Stimulated activated CD8-positive, alpha-beta memory T cell treated with anti-CD3 and anti-CD28 coated beads, Interleukin-7, amount 100 ng/mL, for 48 hours (primary cell): ENCODE measurements at places on chromosomes 2 and 18.

DNA sequence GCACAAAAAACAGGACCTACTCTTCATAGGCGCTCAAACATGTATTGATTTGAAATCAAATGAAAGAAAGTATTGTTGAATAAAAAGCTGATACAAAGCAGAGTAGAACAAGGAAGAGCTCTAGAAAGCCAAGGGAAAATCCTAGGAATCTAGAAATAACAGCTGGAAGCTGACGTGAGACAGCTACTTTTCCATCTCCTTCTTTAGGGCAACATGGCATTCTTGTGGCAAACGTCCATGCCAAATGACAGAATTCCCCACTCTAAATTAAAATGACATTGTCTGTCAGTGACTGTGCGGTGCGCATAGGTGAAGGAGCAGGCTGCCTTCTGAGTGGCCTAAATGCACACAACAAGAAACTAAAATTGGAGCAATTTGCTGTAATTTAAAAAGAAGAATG, 557.4 kb downstream of the SOX11 start:
- DNase-seq, result no peak

DNA sequence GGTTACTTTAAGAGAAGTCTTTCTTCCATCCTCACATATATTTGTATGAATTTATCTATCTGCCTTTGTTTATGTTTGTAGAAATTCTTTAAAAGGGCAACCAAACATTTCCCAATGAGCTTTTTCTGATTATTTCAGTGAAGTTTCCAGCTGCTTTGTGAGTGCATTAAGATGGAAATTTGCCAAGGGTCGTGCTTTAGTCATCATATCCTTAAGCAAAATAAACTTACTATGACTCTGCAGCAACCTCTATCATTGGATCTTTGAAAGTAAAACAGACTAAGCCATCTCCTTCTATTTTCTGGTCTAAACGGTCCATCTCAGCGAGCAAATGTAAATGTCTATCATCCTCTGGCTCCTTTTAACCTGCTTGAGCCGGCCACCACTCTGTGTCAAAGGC, 489.3 kb downstream of the SOX11 start:
- no peak for DNase-seq

- no peak for DNase-seq
These were observed 84.8 kb downstream of the CTIF start for GRCh38 chr18:48623468-48624235.

DNA sequence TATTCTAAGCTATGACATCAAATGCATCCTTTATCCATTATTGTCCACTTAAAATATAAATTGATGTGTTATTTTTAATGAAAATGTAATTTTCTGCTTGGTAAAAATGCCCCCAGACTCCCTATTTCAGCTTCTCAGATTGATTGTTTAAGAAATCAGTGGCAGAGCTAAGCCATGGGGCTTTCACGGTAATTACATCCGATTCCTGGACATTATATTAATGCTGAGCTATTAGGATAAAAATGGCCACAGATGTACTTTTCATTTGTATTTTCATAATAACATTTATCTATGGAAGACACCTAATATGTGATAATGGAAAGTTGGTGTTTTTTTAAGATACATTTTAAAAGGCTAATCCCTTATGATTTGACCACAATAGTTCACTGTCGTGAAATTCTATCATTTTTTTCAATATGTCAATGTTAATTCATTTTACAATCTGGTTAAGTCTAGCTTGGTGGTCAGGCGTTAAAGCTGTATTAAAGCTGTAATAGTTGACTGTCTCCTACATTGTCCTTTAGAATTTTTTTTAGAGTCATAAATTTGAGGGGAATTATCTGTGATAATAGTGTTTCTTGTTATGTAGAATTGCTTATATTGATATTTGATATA, 229.0 kb upstream of the UBE2E3 start:
- no peak for DNase-seq

DNA sequence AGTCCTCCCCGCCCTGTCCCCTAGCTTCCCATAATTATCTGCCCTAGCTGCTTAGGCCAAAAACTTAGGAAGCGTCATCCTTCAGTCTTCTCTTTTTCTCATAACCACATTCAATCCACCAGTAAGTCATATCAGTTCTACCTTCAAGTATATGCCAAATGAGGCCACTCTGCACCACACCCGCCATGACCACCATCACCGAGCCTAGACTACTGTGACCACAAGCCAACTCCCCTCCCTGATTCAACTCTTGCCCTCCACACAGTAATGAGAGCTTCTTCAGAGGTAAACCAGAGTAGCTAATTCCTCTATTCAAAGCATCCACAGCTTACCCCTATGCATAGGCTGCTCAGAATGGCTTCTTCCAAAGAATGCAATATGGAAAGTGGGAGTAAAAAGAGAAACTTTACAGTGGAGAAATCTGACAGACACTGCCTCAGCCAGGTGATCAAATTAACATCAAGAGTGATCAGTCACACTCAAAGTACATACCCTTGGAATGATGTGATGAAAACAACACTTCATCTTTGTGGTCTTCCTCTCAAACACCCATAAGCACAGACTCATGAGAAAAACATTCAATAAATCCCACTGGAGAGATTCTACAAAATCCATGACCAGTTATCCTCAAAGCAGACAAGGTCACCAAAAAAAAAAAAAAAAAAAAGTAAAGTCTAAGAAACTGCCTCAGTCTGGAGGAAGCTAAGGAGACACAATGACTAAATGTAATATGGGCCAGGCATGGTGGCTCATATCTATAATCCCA, 17.7 kb downstream of the MBOAT2 start:
- no peak for DNase-seq

DNA sequence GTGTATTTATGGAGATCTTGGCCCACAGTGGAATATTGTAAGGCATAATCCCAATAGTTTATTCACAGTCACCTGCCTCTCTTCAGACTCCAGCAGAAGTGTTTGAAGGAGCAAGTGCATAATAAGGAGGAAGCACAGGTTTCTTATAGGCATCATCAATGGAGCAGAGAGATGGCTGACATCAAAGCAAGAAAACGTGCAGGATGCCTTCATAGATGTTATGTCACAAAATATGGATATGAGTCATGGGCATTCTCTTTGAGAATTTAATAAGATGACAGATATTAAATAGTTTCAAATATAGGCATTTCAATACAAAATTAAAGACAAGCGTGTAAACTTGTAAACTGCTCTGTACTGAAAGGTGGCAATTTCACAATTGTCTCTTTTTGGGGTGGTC, 4.0 kb upstream of the RND3 start:
- DNase-seq, result no peak

- no peak for DNase-seq
These were observed 2.0 kb upstream of the OR6B3 start for GRCh38 chr2:240055177-240055917.

DNA sequence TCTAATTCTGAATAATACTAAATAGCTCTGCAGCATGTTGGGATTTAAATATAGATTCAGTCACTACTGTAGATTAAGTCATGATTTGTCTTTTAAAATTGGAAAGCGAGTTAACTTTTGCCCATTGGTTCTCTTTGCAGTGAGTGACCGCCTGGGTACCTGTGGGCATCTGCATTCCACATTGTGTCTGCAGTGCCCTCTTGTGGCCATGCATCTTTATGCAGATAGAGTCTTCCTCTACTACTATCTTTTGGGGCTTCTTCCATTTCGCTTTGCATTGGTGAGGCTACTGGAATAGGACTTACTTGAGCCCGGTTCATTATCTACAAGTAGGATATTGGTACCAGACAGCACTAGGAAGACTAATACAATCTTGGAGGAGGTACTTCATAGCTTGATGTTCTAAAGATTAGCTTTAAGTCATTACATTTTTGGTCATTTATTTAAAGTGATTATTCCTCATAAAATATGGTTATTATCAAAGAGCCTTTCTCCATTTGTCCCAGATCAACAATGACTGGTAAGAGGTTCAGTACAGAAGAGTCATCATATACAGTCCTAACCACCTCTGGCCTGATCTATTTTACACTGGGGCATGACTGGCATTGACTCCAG, 203.0 kb downstream of the SOCS6 start:
- DNase-seq, result peak; percentile 19

GRCh38 chr2:96953611-96953978, 32.8 kb downstream of the FAM178B start:
- DNase-seq, result no peak

DNA sequence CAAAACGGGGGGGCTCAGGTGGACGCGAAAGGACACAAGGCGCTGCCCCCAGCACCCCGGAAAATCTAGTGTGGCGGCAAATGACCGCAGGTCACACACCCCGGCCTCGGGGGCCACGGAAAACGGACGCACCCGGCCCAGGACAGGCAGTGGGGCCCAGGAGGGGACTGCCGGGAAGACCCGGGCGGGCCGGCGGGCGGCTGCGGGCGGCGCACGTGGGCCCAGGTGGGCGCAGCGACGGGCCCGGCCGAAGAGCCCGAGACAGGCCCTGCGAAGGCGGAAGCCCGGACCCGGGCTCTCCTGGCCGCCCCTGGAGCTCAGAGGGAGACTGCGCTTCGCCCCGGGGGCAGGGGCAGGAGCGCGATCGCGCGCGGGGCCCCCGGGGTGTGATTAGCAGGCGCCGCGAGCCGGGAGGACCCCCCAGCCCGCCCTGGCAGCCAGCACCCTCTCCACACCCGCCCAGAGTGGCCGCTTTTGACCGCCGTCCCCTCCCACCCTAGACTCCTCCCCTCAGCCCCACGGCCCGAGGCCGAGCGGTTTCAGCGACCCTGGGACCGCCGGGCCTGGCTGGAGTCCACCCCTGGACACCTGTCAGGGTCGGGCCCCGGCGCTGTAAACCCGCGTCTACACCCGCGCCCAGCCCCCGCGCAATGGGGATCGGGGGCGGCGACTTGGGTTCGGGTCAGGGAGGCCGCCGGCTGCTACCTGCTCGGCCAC, 773 bp downstream of the MBP start:
- no peak for DNase-seq

DNA sequence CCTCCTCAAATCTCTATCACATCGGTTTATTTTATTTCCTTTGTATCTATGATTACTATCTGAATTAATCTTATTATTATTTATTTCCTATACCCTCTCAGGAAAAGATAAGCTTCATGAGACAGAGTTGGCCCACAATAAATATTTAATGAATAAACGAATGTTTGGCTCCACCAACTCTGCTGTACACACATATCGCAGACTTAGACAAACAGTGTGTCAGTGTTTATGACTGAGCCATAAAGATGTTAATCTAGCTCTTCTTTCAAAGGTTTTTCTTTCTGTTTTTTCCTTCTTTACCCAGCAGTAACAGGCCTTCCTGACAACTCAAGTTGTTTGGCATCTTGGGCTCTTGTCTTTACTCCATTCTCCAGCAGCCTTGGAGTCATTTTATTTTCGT, 329.5 kb downstream of the CDH2 start:
- DNase-seq, result no peak

GRCh38 chr2:12451726-12452125, 265.0 kb upstream of the TRIB2 start:
- DNase-seq, result no peak

- DNase-seq, result no peak
These were observed 972.0 kb downstream of the DPP10 start for GRCh38 chr2:115414466-115414865.

- DNase-seq, result no peak
These were observed 296.9 kb downstream of the SATB2 start for GRCh38 chr2:199160677-199161465.

- DNase-seq, result no peak
These were observed 78.0 kb upstream of the WIPF1 start for GRCh38 chr2:174675615-174676014.

DNA sequence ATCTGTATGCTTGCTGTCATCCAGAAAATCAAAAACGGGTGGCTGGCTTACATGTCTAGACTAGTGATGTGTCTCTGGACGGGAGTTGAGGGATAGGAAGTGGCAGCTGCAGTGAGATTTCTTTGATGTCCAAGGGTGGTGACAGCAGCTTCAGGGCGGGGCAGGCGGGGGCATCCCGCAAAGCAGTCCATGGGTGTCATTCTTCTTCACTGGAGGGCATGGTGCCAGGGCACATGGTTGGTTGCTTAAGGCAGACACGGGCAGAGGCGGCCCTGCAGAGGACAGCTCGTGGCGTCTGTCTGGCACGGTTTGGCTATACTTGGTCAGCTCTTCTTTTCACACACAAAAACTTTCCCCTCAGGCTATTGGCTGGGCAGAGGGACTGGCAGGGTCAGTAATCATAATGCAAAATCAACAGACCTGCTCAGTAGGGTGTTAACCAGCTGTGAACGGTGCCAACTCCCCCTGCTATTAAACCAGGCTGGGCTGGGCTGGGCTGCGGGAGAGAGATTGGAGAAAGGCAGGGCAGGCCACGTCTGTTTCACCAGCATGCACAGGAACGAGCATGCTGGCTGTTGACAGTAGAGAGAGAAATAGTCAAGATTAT, 63.7 kb downstream of the COL4A3 start:
- no peak for DNase-seq

DNA sequence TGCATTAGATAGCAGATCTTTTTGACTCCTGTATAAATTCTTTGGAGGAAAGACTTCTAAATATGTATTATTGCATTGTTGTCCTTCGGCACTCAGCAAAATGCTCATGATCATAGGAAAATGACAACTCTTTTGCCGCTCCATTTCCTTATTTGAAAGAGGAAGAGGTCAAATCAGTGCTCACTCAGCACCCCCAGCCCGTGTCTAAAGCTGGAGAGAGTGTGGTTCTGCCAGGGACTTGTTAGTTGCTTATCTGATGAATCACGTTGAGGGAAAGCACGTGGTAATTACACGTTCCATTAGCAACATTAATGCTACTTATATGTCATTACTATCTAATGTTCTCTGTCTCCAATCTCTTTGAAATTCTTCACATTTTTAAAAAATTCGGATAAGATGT, 46.0 kb upstream of the MBP start:
- DNase-seq, result no peak

DNA sequence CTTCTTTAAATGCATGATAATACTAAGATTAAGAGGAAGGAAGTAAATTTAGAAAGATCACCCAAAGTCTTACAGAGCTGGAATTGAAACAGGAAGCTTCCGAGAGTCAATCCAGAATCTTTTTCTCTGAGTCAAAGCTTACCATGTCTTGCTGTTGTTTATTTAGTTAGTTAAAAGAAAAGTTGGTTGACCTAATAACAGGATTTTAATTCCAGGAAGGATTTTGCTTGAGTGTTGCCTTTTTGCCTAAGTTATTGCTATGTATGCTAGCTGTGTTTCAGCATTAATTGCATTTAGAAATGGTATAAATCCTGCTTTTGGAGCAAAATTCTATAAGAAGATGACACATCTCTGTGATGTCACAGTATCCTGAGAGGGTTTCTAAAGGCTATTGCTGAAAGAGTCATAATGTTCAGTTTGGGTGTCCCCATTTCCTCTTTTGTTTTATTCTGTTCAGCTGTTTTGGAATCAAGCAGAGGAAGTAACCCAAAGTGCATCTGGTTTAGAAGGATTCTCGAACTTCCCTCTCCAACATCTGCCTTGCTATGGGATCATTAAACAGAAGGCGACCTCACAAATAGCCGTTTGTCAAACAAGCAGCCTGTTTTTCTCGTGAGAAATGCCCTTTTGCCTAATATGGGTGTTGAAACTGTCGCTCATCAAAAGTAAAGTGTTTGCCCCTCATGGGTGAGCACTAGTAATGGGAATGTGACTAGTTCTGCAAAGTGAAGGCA, 271.5 kb upstream of the MMADHC start:
- DNase-seq, result no peak

DNA sequence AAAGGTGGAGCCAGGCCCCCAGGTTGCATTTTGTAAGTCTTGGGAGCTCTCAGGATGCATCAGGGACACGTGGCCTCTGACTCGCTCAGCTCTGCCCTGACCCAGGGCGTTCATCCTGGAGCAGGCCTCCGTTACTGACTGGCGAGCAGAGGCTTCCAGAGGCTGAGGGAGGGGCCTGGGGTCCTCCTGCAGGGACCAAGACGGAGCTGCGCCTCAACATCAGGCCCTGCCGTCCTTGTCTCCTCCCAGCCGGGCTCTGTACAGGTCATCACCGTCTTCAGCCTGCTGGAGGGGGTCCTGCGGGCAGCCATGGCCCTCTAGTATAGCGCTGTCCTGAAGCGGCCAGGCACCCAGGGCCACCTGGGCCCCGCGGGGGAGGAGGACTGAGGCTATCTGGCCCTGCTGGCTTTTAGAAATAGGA, 10.2 kb upstream of the ALPP start:
- no peak for DNase-seq
